Stimulated activated CD8-positive, alpha-beta memory T cell treated with anti-CD3 and anti-CD28 coated beads, Interleukin-4, amount 100 ng/mL, for 1 hour (primary cell): ENCODE measurements at places on chromosomes 2 and 18.

GRCh38 chr2:235034265-235035118, 82.7 kb downstream of the SH3BP4 start:
- no peak for DNase-seq

DNA sequence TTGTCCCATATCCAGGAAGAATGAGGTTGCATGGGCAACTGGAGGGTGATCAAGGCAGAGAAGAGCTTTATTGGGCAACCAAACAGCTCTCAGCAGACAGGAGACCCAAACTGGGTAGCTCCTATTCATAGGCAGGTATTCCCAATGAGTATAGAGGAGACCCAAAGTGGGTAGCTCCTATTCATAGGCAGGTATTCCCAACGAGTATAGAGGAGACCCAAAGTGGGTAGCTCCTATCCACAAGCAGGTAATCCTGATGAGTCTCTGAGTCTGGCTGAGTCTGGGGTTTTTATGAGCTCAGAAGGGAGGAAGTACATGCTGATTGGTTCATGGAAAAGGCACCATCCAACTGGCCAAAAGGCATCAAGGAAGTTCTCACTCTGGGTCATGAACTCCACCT, 5.3 kb upstream of the GORASP2 start:
- no peak for DNase-seq

DNA sequence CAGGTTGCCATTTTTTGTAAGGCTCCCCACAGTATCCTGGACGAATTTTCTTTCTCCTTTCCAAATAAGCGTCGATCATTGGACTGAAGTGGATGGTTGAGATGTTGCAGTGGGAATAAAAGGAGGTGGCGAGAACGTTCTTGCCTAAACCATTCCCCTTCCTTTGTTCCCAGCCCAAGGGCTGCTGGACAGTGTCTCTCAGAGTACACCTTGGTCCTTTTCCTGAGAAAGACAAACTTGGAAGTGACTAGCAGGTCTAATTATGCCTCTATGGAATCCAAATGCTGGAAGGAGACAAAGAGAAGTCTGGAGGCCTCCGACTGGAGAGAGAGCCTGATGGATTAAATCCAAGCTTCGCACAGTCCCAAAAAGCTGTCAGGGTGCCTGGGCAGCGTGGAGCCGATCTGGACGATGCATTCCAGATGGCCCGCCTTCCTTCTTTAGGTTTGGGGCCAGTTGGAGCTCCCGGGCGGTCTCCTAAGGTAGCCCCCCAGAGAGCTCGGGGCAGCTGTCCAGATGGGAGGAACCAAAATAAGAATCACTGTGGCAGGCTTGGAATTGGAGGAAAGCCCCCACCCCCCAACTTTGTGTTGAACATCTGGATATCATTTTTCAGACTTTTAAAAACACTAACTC, 186.8 kb downstream of the TMEM247 start:
- DNase-seq: no peak

DNA sequence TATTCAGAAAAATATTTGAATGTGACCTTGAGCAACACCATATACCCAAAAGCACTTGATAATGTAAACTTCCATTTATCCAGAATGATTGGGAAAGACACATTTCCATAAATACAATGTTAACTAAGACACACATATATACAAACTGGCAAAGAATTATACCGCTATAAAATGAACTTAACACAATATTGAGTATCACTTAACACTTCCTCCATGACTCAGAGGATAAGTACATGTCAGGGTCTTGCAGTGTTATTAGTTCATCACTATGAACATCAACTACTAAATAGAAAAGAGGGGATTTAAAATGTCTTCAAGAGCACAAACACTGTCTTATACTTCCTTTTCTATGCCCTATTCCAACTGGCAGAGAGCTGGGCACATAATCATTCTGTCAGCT, 18.6 kb downstream of the WDSUB1 start:
- no peak for DNase-seq

DNA sequence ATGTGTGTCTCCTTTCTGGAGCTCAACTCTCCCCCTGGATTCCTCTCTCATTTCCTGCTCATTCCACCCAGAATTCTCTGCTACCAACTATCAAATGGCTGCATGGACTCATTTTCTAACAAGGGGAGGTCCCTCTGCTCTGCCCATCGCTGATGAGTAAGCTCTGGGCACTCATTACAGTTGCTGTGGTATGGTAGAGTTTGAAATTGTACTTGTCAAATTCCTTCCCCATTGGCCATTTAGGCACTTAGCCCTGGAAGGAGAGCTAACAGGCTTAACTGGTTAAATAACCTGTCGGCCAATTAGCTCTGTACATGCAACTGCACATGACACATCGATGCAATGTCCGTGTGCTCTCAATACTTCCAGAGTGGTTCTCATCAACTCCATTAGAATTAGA, 20.4 kb downstream of the COL6A3 start:
- DNase-seq: no peak

GRCh38 chr2:30959653-30960052, 152.4 kb upstream of the CAPN13 start:
- DNase-seq: no peak

DNA sequence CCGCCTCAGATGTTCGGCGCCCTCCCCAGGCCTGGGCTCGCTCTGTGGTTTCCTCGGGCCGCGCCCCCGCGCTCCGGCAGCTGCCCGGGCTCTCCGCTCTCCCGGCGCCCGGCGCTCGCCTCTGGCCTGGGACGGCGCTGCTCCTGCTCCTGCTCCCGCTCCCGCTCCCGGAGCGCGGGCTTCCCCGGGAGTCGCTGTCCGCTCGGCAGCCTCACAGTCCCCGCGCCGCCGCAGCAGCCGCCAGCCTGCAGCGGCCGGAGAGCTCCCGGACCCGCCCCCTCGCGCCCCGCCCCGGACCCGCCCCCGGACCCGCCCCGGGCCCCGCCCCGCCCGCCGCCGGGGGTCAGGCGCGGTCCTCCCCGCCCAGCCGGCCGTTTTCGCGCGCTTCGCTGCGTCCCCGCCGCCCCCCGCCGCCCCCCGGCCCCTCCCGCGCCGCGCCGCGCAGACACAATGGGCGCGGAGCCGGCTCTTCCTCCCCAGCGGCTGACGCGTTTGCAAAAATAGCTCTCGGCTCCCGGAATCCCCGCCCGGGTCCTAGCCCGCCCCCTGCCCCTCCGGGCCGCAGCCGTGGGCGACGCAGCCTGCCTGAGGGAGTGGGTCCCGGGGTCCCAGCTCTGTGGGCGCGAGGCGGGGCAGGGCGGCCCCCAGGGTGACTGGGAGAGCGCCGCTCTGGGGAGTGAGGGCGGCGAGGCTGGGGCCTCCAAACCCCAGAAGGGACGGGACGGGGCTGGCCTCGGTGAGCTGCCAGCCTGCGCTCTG, at the start of gene ARL4C:
Gene ARL4C (minus strand): TSS at position 247 of the 759 bp plus-strand sequence. CDS start 495 bp downstream, outside the sequence.
- DNase-seq: no peak

DNA sequence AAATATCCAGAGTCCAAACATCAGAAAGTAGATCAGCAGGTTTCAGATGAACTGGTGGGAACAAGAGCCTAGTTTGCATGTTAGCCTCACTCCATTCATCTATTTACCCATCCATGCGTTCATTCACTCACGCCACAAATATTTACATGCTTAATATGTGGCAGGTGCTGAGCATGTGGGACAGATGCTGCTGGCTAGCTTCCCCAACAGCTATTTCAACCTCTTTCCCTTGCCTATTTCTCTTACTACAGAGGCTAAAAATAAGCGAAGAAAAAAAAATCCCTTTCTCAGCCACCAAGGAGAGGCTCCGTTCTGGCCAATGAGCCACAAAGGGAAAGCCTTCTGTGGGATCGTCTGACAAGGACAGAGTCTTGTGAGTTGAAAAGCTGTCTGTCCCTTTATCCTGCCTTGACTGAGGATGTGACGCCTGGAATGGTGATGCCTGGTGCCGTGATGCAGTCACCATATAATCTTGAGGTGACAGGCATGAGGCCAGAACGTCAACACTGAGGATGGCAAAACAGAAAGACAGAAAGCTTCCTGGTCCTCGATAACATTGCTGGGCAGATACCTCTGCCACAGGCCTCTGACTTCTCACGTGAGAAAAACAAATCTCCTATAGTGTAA, 78.2 kb downstream of the KCTD1 start:
- DNase-seq: no peak

DNA sequence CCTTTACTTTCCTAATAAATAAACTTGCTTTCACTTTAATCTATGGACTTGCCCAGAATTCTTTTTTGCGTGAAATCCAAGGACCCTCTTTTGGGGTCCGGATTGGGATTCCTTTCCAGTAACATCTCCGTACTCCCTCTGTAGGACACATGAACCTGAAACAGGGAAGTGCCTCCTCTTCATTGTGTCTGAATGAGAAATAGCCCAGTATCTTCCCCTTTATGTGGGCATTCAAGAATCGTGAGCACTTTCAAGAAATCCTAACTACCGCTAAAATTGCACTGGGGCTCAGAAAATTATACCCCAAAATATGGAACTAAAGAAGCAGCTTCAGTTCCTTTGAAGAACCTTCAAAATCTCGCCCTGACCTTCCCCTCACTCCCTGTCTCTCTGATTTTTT, 7.8 kb upstream of the POMC start:
- no peak for DNase-seq

DNA sequence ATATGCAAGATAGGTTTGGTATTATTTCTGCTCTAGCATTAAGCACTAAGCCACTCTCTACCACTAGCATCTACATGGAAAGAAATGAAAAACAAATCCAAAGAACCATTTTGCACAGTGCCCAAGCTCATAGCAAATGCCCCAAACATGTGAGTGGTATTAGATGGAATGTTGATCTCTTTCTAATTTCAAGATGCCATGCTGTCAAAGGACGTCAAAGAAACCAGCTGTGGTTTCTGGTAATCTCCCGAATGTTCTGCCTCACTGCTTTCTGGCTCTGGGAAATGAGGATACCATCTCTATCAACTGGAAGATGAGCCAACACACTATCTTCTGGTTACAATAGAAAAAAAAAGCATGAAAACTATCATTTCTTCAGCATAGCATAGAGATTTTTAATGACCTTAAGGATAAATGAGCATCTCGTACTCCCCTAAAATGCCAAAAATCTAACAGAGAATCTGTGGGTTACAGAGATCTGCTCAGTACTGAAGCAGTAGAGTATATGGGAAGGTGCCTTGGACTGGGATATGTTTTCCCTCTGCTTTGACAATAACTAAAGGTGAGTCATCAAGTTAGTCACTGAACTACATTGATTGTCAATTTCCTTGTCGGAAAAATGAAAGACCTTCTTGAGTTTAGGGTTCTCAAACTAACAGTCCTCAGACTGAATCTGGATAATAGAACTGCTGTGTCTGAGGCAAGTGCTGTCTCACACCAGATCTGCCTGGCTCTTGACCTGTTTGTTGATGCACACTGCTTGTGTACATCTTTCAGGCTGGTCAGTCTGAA, 244.8 kb upstream of the NCKAP5 start:
- DNase-seq: no peak

GRCh38 chr2:109475531-109476210, 138.1 kb downstream of the SEPTIN10 start:
- DNase-seq: no peak

GRCh38 chr2:212282671-212283261, 255.8 kb downstream of the ERBB4 start:
- no peak for DNase-seq
